M059J (cell line): ENCODE measurements at places on chromosomes 7 and 10.
A peak's percentile ranks its signal among the peaks of the same experiment; 100 is the strongest.

DNA sequence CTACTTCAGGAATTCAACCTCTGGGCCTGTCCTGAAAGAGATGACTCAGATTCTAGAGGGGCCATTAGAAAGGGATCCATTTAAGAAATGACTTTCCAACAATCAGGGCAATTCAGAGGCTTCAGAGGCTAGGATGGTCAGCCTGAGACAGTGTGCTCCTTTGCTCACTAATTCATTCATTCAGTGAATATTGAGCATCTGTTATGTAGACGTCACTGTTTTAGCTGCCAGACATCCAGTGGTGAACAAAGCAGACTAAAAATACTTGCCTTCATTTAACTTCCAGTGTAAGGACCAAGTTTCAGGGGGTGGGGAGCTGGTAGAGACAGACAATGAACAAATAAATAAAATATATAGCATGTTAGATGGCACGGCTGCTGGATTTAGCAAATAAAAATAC is 1.6 kb downstream of the KIAA1217 start:
- DNase-seq, result peak; percentile 0

DNA sequence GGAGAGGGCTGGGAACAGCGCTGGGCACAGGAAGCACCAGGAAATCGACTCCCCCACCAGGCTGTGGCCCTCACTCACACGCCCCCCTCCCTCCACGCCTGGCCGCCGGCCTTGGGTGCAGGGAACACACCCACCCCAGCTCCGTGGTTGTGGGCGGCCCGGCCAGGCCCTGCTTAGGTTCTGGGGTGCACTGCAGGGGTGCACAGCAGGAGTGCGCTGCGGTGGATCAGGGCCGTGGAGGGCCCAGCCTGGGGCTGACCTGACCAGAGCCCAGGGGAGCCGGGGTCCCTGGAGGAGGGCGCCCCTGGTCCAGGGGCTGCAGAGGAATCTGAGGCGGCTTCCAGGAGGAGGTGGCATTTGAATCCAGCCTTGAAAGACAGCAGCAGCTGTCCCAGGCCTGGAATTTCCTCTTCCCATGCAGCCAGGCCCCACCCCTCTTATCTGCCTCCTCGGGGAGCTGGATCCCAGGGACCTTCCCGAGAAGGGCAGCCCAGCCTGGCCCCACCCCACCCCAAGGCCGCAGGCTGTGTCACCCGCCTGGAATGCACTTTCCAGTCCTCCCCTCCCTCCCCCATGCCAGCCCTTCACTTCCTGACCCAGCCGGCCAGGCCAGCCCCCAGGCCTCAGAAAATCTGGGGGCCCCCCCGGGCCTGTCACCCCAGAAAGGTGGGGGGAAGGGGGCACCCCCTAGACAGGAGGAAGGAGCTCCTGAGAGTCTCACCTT is 18.4 kb upstream of the PDGFA start:
- DNase-seq, result peak; percentile 96

- DNase-seq, result no peak
Observed at GRCh38 chr7:19296617-19297016, 151.4 kb upstream of the FERD3L start.

GRCh38 chr10:98474628-98475027 is 27.9 kb upstream of the HPS1 start:
- DNase-seq, result no peak

GRCh38 chr7:137935884-137936508 is 65.9 kb downstream of the CREB3L2 start:
- no peak for DNase-seq

- DNase-seq, result no peak
Observed at GRCh38 chr10:107075117-107075516, 89.4 kb downstream of the SORCS1 start.

DNA sequence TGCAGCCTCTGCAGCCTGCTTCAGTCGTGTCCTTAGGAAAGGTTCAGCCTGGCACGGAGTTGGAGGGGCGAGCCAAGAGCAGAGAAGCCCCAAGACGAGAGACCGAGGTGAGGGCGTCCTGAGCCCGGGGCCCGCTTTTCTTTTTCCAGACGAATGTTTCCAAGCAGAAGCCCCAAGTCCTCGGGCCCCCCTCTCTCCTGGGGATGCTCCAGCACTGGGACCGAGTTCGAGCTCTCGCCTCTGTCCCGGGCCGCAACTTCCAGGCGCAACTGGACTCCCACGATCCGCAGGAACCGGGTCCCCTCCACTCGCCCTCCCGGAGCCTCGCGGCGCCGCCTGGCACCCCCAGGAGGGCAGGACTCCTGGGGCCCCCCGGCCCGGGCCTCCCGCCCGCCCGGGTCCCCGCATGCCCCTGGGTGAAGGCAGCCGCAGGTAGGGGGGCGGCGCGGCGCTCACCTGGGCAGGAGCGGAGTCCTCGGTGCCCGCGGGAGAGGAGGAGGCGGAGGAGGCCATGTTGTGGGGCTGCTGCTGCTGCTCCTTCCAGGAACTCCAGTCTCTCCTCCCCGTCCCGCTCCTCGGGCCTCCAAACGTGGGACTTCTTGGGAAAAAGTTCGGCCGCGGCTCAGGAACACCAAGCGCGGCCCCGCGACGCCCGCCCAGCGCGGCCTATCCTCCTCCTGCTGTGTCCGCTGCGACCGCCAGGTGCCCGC is 45.3 kb upstream of the CDK1 start:
- peak; percentile 18 for DNase-seq

- no peak for DNase-seq
Observed at GRCh38 chr7:150447966-150448788, 2.3 kb upstream of the GIMAP8 start.
